ENCODE measurements at places on chromosomes 3 and 15. TPM values are rescaled to one million over a fixed set of nuclear protein-coding genes. Genes with fewer than 3 reads are reported as not detected.

GRCh38 chr3:145981056-145981455 lies 179.9 kb downstream of the PLOD2 start:
- DNase-seq: no peak

The RTP1 gene
- not detected for total RNA-seq

DNA sequence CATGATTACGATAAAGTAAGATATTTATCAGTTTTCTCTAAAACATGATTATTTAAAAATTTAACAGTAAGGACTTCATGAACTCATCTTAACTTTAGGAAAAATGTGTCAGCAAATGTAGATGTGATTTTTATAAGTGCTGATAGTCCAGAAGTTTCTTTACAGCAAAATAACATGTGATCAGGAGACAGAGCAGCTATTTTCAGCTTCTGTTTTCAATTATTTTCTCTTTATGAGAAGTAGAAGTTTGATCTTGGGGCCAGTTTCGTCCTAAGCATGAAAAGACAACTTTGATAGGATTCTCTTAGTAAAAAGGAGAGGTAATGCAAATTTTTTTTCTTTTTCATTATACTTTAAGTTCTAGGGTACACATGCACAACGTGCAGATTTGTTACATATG lies 96.5 kb upstream of the TSPAN3 start:
- DNase-seq: no peak

- DNase-seq: no peak
Observed at GRCh38 chr15:45093013-45093412, 21.0 kb downstream of the DUOX2 start.

The FANCD2OS gene
- not detected for total RNA-seq

The GRM7 gene
- total RNA-seq: 0.16 TPM

GRCh38 chr15:38474155-38474757 lies 20.3 kb downstream of the FAM98B start:
- DNase-seq: no peak

DNA sequence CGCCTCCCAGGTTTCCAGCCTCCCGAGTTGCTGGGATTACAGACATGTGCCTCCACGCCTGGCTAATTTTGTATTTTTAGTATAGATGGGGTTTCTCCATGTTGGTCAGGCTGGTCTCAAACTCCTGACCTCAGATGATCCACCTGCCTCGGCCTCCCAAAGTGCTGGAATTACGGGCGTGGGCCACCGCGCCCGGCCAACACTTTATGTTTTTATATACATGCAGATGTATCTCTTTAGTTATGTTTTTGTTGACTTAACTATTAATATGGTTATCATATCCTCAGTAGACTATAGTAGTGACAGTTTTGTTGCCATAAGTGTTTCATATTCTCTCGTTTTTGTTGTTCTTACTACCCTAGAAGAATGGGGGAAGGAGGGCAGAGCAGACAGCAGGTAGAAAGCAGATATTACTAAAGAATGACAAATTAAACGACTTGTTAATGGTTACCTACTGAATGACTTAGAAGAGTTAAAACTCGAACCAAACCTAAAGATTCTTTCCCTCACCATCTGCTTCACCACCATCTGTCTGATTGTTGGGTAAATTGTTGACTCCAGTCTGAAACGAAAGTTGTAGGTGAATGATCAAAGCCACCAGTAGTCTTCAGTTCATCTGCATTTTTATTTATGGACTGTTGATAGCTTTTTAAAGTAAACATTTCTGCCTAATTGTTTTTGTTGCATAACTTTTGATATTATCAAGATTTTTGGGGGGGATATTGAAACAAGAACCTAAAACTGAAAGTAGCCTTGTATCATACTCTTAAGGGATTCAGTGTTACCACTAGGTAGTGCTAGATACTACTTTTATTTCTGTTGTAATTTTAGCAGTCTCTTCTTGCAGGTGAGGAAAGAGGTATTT lies 89.3 kb downstream of the RASA2 start:
- DNase-seq: no peak
